ENCODE measurements at places on chromosomes 11 and 22. TPM values are rescaled to one million over a fixed set of nuclear protein-coding genes. Genes with fewer than 3 reads are reported as not detected.

DNA sequence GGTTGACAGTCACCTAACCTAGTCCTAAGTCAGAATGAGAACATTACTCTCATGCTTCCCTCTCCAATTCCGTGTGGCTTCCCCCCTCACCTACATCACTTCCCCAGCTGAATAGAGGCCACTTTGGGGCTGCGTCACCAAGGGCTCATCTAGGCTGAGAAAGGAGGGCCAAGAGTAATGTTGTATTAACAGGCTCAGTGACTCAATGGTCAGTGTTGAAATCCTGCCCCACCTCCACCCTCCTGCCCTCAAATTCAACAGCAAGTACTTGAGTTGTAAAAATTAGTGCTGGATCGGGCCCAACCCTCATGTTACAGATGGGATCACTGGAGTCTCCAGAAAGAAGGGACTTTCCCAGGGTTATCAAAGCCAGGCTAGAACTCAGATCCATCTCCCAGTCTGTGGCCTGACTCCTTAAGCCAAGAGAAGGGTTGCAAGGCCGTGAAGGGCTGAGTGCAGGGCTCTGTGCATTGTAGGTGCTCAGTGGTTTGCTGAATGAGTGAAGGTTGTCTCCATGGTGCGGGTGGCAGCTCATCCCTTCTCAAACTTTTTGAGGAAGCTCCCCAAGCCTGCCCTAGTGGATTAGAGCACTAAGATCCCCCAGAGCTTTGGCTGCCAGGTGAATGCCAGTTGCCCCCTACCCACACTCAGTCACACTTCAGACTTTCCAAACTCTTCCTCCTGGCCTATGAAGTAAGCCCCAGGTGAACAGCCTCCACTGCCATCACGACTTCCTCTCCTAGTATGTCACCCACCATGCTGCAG, 3.2 kb downstream of the DGAT2 start:
- DNase-seq = no peak

DNA sequence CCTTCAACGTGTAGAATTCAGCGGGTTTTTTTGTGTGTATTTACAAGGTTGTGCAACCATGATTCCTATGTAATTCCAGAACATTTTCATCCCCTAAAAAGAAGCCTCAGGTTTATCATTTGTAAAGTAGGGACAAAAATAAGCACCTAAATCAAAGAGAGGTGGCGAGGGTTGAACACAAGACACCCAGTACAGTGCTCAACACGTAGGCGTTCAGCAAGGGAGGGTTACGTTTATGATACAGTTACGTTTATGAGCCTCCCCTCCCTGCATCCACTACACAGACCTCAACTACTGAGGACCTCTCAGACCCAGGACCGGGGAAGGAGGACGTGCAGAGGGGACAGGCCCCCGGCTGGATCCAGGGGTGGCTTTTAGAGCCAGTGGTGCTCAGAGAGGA, 44.7 kb downstream of the FLRT1 start:
- DNase-seq = no peak

GRCh38 chr11:77109236-77110019, 6.8 kb downstream of the OMP start:
- no peak for DNase-seq

DNA sequence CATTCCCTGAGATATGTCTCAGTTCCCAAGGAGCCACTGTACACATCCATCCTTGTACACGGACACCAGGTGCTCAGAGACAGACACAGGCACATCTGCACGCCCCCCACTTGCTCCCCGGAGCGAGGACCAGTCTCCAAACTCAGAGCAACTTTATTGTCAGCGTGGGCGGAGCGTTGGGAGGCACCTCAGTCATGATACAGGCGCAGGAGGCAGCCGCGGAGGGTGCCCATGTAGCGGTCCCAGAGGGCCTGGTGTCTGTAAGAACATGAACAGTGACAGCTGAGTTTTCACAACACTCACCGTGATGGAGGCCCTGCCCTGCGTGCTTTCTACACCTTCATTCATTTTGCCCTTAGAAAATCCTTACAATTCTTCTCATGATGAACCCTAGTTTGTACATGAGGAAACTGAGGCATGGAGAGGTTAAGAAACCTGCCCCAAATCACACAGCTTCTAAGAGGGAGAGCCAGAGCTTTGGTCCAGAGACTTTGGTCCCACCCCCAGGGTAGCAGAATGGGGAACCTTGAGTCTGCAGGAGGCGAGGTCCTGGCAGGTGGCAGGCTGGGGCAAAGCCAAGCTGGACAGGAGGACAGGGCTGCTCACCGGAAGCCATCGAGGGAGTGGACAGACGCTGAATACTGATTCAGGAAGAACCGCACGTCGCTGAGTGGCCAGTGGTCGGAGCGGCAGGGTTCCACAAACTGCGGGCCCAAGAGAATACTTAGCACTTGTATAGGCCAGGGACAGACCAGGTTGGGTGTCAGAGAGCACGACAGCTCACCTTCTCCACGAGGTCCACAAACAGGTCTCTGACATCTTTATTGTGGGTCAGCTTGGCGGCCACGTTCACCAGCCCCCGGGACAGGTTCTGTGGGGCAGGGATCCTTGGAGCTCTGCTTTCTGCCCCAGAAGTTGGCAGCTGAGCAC, 4.2 kb downstream of the FIBP start:
- no peak for DNase-seq

DNA sequence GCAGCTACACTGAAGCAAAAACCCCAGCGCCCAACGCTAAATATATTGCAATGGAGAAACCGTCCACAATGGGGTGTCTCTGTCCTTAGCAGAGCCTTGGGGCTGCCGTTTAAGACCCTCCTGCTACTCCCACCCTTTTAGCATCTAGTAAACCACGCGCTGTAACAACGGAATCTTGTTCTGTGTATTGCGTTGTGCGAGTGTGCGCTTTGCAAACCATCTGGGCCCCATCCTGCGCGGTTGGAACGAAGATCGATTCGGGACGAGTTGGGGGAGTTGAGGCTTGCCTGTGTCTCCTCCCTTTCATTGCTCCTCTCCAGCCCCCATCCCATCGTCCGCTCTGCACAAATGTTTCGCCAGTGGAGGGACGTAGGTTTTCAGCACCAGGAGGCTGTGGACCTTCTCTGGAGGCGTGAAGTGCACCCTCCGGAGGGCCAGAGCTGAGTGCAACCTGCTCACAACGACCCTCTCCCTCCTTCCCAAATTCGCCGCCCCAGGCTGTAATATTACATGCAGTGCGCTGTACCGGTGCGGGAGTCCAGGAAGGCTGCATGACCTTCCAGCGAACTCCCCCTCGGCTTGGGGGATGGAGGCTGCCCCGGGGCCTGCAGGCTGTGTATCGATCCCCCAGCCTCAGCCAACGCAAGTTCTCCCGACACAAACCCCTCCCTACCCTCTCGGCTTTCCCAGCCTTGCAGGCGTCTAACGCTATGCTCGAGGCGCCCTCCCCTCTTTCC, 1.6 kb upstream of the KMT2A start:
- DNase-seq = peak; percentile 30

MMP7 gene
- 105 TPM for total RNA-seq
